ENCODE measurements at places on chromosomes 7 and 10.
A peak's percentile ranks its signal among the peaks of the same experiment; 100 is the strongest.

DNA sequence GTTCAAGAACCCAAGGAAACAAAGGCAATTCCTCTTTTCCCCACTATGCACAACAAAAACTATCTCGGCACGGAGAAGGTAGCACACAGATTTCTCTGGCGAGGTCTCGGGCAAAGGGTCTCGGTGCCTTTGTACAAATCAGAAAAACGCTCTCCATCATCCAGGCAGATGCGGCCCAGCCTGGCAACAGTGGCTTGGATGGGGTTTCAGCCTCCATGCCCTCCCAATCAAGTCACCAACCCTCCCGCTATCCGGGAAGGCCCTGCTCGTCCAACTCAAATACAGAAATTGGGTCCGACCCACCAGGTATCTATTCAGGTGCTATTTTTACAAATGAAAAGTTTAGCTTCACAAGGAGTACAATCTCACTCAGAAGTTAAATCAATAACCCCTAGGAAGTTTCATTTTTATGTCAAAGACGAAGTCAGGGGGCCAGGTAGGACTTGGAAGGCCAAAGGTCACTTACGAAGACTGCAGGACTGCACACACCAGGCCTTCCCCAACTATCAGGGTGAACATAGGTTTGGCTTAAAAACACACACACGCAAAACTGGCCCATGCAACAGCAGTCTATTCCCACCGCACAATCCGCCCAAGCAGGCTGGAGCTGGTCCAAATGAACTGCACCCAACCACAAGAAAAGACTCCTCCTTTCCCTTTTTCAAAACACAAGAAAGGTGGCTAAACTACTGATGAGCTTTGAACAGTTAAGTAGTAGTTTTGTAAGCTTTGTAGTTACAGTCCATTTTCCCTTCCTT lies 43.0 kb downstream of the GNA12 start:
- DNase-seq = no peak

DNA sequence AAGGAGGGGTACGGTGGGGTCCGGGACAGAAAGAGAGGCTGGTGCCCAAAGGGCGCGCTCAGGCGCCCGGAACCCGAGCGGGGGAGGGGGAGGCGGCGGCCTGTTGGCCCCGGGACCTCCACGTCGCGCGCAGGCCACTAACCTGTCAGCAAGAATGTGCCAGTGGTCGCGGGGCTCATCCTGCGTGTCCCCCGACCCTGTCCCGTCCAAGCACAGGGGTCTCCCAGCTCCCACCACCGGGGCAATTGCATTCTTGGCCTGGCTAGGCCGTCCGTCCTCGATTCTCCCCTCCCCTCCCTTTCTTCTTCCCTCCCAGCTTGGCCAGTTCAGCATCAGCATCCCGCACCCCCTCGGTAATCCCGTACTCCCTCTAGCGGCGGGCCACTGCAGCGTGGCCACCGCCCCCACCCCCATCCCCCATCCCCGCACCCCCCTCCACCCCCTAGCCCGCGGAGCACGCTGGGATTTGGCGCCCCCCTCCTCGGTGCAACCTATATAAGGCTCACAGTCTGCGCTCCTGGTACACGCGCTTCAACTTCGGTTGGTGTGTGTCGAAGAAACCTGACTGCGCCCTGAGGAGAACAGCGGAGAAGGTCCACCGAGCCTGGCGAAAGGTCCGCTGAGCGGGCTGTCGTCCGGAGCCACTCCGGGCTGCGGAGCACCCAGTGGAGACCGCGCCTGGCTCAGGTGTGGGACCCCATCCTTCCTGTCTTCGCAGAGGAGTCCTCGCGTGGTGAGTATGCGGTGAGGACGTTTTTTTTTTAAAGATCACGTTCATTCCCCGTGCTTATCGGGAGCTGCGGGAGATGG lies at the start of gene SGCE:
Gene SGCE, minus strand, starts transcription at position 286 of the 810 bp plus-strand sequence. Its CDS starts 35 bp downstream, at position 251.
- peak; percentile 78 for DNase-seq

DNA sequence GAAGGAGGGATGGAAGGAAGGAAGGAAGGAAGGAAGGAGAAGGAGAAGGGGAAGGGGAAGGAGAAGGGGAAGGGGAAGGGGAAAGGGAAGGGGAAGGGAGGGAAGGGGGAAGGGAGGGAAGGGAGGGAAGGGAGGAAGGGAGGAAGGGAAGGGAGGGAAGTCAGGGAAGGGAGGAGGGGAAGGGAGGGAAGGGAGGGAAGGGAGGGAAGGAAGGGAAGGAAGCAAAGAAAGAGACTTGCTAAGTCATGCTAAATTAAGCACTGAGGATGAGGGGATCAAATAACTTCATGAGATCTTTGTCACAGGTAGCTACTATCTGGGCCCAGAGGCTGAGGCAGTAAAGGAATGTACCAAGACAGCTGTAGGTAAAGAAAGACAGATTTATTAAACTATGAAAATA lies 116.4 kb downstream of the TRIL start:
- DNase-seq = no peak

GRCh38 chr10:63627881-63628296 lies 106.7 kb downstream of the REEP3 start:
- no peak for DNase-seq

DNA sequence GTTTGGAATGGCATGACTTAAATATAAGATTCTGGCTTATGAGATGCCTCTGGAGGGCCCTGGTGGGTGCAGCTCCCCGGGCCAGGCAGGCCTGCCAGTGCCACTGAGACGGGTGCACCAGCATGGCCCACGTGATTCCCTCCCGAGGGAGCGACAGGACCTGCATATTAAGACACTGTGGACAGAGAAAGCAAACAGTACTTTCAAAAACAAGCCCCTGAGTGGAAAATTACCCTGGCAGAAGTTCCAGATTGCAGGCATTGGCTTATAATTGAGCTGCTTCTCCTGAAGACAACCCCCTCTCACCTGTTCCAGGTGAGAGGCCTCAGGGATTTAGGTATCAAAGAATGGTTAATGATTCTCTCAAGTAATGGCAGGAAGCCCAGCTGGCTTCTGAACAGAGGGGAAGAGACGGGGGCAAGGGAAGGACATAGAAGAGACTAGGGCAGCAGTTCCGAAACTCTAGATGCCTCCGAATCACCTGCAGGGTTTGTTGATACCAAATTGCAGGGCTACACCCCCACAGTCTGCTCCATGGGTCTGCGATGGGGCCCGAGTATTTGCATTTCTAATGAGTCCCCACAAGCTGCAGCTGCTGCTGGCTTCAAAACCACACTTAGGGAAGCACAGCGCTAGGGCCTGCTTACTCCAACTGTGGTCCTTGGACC lies 66.0 kb upstream of the DOCK1 start:
- DNase-seq = no peak

- no peak for DNase-seq
These were observed 347.0 kb downstream of the GPAM start for GRCh38 chr10:111836571-111836970.

GRCh38 chr7:21722371-21722770 lies 179.5 kb downstream of the DNAH11 start:
- no peak for DNase-seq

DNA sequence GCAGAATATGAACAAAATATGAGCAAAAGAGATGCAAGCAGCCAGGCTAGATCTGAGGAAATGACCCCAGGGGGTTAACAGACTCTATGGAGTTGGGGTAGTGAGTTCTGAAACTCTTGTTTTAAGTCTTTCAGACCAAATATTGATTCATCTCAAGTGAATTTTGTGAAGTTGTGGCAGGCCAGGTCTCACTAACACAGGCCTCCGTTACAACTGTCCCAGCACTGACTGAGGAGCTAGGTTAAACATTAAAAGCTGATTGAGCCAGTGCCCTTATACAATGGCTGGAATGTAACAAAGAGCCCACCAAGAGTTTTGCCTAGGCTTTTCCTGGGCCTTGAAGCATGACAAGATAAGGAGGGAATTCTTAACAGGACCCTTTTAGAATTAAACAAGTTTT lies 192.3 kb upstream of the STK17A start:
- DNase-seq = no peak

GRCh38 chr7:5442757-5443305 lies 19.2 kb upstream of the TNRC18 start:
- DNase-seq = no peak

DNA sequence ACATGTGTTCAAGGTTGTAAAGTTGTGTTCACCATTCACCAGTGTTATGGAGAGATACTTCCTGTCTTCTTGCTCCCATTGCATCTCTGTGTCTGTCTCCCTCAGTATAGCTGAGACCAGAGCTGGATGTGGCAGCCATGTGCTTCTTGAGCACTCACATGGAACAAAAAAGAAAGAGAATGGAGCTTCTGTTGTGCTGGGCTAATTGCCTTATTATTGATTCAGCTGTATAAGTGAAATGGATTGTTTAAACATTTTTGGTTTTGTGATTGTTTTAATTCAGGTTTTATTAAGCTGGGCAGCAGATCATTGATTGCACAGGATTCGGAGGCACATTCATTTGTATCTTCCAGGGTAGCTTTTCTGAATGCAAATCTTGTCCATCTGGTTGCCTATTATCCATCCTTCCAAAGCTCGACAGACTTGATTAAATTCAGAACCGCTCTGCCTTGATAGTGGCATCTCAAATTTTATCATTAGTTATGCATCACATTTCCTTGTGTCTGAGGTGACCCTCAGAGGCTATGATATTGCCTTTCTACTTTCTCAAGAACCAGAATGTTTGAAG lies 119.9 kb downstream of the CCNY start:
- no peak for DNase-seq

DNA sequence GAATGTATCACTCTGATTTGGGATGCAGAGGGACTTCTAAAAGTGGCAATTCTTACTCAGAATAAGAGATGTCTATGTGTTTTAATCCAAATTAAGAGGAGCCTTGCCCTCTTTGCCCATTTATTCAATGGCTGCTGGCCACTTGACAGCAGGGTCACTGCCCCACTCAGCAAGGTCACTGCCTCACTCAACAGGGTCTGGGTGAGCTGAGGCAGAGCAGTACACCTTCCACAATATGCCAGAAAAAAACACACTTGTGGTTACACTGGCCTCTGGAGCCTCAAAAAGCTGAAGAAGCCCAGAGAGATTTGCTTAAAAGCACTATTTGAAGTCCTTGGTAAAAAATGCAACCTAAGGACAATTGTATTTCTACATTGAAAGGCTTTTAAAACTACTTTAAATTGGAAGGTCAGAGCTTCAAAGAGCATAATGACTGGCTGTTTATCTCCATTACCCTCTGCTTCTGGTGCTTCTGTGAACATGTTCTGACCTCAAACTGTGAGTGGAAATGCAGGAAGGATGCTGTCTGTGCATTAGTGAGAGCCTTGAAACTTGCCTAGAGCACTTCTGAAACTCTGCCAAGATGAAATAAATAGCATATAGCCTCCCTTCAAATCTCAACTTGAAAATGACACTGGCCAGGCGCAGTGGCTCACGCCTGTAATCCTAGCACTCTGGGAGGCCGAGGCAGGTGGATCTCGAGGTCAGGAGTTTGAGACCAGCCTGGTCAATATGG lies 35.1 kb upstream of the WIPF3 start:
- DNase-seq = no peak

DNA sequence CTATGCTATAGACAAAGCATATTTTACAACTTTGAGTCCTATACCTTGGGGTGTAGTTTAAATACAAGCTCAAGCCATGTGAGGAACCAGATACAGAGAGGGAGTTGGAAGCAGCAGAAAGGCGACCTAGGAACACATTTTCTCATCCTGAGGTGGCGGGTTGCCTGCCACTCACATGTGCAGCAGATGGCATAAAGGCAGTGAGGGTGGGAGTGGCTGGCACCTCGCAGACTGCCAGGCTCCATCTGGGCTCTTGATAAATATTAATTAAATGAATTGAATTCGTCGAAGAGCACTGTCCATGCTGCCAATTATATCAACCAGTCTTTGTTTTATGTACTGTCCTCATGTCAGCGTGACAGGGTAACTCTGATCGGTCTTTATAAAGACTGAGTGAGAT lies 79.0 kb upstream of the SEMA3C start:
- no peak for DNase-seq

- DNase-seq = no peak
These were observed 391.0 kb downstream of the SUGCT start for GRCh38 chr7:40525764-40526163.

DNA sequence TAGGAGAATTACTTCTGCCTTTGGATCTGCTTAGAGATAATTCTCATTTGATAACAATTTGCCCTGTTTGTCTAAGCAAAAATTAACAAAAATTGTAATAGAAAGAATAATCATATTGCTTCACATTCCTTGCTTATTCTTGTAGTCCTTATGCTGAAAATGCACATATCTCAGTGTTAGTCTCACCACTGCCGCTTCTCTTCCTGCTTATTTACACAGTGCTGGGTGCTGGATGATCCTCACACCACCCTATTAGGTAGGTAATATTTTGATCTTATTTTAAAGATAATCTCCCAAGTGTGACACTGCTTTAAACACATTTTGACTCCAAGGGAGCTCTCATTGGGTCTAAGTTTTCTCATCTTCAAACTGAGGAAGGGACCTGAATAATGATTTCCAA lies 46.0 kb downstream of the ABCA13 start:
- no peak for DNase-seq

GRCh38 chr7:18872344-18872743 lies 245.1 kb downstream of the TWIST1 start:
- no peak for DNase-seq

DNA sequence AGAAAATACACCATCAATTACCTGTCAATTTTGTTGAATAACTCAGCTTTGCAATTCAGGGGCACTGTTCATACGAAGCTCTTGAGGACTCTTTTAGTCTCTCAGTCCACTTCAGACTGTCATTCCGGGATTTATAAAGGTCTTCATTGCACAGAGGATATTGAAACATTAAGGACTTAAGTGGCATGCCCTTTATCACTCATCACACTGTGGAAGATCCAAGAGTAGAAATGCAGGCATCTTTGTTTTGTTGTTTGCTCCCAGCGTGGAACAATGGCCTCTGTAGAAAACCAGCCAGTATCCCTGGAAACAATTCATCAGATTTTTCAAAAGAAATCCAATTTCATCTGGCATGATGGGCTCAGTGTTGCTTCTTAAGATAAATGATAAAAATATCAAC lies 66.3 kb upstream of the LRGUK start:
- DNase-seq = no peak
